ENCODE measurements at places on chromosomes 5 and 9.
A peak's percentile ranks its signal among the peaks of the same experiment; 100 is the strongest.

- no peak for DNase-seq
These were observed 4.9 kb downstream of the EDF1 start for GRCh38 chr9:136860933-136861873.

DNA sequence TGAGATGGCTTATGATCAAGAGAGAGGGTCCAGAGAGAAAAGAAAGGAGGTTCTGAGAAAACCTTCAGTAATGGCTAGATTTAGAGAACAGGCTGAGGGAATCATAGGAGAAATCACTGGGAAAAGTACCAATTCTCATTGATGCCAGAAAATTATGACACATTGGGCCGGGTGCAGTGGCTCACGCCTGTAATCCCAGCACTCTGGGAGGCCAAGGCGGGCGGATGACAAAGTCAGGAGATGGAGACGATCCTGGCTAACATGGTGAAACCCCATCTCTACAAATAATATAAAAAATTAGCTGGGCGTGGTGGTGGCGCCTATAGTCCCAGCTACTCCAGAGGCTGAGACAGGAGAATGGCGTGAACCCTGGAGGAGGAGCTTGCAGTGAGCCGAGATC lies 29.5 kb upstream of the PLIN2 start:
- no peak for DNase-seq

- no peak for DNase-seq
These were observed 152.0 kb downstream of the TRPM6 start for GRCh38 chr9:74735761-74736160.

DNA sequence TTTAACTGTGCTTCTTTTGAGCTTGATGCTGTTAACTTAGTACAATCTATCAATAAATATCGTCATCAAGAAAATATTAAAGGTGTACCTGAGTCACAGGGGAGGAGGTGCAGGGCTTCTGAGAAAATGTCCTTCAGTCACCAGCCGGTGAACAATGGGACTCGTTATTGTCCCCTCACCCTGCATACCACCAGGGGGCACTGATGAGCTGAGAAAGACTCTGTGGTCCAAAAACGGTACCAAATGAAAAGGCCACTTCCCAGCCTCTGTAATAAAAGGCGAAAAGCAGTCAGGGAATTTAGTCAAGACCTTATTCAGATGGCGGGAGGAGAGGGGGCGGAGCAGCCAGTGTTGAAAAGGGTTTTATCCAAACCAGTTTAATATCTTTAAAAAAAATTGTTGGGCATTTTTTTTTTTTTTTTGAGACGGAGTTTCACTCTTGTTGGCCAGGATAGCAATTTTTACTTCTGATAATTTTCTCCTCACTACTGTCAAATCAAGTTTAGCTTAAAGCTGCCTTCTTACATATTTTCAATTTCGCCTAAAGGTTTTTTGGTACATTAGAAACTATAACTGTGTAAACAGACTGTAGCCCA lies 271.9 kb upstream of the ADAMTS16 start:
- DNase-seq = peak; percentile 82

DNA sequence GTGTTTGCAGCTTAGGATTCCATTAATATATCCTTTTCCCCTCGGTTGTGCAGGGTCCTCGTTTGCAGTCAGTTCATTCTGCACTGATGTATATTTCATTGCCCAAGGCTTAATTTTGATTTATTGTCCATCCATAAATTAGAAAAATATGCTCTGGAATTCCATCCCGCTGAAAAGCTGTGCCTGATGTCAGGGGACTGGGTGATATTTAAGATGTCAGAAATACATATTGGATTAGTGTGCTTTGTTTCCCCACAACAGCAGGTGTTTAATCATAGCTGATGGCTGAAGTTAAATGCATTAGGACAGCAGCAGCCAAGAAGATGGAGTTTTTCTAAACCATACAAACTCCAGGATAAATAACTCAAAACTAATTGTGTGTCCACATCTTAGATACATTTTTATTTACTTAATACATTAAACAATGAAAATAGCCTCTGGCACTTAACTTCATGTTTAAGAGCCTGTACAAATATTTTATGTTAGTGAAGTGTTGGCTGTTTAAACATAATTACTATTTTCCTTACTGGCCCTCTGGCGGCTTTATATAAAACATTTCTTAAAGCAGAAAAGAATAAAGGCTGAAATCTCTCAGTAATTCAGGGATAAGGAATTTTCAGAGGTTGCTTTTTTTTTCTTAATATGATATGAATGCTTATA lies 170.4 kb upstream of the TBCA start:
- DNase-seq = no peak

DNA sequence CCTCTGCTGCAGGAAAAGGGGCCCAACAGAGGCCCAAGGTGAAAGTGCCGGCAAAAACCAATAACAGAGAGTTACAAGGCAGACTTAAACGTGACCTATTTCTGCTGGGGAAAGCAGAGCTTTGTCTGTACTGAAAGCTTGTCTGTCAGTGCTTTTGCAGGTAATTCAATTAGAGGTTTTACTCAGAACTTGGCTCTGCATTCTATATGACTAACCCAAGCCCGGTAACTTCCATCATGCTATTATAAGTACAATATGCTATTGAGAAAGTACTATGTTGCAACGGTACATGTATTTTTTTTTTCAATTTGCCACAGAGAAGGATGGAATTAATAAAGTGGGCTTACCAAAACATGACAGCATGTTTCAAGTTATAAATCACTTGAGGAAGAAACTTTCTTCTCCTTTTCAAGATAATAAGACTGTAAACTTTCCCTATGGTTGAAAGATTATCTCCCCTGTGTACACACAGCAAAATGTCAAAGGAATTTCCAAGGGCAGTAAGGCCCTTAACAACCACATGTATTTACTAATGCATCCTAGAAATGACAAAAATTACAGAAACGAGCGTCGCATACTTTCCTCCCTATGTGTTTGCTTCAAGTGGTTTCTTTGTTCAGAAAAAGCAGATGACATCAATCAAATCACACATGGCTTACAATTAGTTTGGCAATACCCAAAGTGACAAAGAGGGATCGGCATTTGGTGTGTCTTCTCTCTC lies 282.4 kb downstream of the EFNA5 start:
- DNase-seq = no peak

DNA sequence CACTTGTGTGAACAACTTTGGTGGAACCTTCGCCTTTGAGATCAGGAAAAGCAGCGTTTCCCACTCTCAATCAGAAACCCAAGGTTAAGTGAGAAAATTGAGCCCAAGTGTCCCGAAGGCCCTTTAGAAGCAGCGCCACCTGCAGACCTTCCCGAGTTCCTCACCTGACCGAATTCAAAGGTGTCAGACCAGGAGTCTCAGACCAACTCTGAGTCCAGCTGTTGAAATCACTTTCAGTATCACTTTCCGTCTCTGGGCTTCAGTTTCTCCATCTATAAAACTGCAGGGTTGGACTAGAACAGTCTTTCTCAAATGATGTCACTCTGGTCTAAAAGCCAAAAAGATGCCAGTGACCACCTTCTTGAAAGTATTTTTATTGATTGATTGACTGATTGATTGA lies 31.7 kb upstream of the GRHPR start:
- DNase-seq = no peak

DNA sequence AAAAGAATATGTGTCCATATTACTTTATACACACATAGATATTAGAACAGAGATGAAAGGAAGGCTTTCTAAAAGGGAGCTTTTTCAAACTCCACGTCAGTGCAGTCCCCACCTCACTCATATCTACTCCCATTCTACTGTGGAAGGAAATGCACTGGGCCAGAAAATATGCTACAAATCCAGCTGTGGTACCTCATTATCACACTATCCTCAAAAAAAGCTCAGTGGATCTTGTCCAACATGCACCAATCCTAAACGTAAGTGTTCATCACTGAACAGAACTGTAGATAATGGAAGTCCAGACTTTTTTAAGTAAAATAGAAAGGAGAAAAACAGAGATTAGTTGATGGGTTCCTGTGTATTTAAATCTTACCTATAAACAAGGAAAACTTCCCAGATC lies 27.9 kb downstream of the TRPM6 start:
- DNase-seq = no peak

GRCh38 chr5:56303511-56303910 lies 70.4 kb upstream of the ANKRD55 start:
- DNase-seq = no peak

DNA sequence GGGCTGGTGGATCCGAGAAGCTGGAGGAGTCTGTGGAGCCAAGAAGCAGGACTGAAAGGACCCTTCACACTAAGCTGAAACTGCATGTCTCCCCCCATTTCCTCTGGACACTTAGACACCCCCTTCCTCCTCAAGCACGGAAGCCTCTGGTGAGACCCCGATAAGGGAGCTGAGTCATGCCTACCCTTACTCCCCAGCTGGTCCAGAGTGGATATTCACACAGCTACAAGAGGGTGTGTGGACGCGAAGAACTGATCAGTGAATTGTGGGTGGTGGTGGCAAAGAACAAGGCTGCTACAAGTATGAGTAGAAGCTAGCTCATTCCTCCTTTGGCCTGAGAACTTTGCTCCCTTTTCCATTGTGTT lies 4.3 kb downstream of the TLN1 start:
- no peak for DNase-seq

- no peak for DNase-seq
These were observed 428.7 kb downstream of the GABRG2 start for GRCh38 chr5:162496100-162496808.

GRCh38 chr9:79129865-79130480 lies 441.8 kb upstream of the TLE4 start:
- peak; percentile 53 for DNase-seq

- DNase-seq = no peak
These were observed 7.2 kb downstream of the CNOT8 start for GRCh38 chr5:154865466-154866184.

- DNase-seq = no peak
These were observed 58.6 kb downstream of the LHFPL2 start for GRCh38 chr5:78589923-78590322.

DNA sequence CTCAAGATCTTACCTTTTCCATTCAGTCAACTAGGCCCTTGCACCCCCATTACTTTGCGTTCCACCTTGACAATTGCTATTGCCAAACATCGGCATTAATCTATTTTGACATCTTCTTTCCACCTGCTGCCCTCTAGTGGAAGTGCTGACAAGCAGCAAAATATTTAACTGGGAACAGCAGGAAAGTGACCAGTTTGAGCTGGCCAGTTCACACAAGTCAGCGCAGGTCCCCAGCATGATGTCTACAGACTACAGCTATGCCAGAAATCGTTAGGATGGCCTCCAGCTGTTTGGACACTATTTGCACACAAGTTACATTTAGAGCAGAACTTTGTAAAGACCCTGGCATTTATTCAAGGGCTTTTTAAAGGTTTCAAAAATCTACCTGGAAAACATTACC lies 160.1 kb downstream of the GHR start:
- peak; percentile 43 for DNase-seq

DNA sequence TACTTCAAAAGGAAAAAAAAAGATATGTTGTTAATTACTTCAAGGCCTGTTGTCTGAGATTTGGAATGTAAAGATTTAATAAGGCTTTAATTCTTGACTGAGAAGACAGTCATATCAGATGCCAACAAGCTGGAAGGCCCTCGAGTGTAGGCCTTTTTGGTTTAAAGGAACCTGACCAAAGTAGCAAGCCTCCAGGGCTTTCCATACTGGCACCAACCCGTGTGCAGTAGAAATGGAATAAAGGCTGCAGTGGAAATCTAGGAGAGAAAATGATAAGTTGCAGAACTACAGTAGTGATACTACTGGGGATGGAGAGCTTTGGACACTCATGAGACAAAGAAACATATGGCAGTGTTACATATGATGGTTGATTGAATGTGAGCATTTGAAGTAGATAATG lies 358.0 kb downstream of the TAF11L14 start:
- no peak for DNase-seq

- no peak for DNase-seq
These were observed 12.3 kb upstream of the MTMR12 start for GRCh38 chr5:32325062-32325461.

GRCh38 chr5:173010547-173011464 lies 27.2 kb downstream of the ATP6V0E1 start:
- DNase-seq = no peak

GRCh38 chr5:178392931-178393394 lies 160.4 kb upstream of the PHYKPL start:
- DNase-seq = no peak

GRCh38 chr5:97554977-97555643 lies 372.1 kb upstream of the RIOK2 start:
- no peak for DNase-seq

DNA sequence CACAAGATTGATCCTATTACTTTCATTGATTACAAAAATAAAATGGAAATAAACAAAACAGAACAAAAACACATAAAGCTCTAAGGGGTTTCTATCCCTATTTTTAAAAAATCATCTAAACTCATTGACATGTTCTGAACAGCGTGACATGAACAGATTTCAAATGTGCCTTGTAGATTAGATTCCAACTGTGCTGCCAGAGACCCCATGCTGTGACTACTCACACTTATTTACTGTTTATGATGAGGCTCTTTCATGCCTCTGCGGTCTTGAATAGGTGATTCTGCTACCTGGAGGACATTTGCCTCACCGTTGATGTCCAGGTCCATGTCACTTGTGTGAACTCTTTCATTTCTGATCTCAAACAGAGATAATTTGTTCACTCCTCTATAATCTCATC lies 990.2 kb downstream of the CDH12 start:
- DNase-seq = no peak

GRCh38 chr5:19790829-19791466 lies 197.1 kb downstream of the CDH18 start:
- DNase-seq = no peak

- no peak for DNase-seq
These were observed 123.7 kb upstream of the ANKH start for GRCh38 chr5:14995229-14995628.

DNA sequence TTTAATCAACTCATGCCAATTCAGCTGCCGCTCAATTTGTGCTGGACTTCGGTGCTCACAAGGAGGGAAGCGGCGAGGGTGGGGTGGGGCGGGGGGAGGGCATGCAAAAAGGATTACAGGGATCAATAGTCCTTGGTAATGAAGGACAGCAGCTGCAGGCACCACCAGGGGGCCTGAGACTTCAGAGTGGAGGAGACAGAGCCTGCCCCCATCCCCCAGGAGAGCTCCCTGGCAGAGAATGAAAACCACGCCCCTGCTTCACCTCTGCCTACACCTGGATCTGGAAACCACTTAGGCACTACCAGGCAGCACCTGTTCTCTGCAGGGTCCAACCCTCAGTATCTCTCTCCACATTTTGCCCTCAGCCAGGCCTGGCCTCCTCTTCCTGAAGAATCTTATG lies 155.6 kb downstream of the TRIM32 start:
- DNase-seq = no peak

DNA sequence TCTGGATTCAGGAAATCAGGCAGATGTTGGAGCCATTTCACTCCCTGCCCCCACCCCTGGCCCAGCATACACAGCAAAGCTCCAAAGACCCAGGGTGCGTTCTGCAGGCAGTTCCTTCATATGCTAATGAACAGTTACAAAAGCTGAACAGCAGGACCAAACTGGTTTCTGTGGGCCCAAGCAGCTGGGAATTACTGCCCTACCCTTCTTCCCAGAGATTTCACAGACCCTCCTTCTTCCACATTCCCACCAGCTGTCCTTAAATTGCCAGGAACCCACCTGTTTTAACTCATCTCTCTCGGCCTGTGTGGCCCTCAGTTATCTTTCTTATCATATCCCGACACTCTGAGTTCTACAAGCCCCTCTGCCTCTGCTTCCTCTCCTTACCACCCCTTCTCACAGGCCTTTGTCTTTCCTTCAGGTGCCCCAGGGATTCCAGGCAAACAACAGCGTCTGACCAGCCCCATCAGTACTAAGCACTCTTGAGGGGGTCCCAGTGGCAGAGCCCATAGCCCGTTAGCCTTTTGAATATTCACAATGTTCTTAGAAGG lies 10.6 kb upstream of the F2RL1 start:
- no peak for DNase-seq

GRCh38 chr5:65722575-65723403 lies 784 bp downstream of the NLN start:
- peak; percentile 51 for DNase-seq

- no peak for DNase-seq
These were observed 38.2 kb downstream of the FBXW2 start for GRCh38 chr9:120755044-120755443.

All from H54 (cell line).